Progenitor cell of endocrine pancreas (in vitro differentiated cells): ENCODE measurements at places on chromosomes 6 and 20. TPM values are rescaled to one million over a fixed set of nuclear protein-coding genes. Genes with fewer than 3 reads are reported as not detected.
A peak's percentile ranks its signal among the peaks of the same experiment; 100 is the strongest.

- DNase-seq = no peak
These were observed 560.0 kb downstream of the TBC1D32 start for GRCh38 chr6:120774275-120774674.

The EMILIN3 gene
- 0.96 and 1.3 TPM in 2 replicates for total RNA-seq

The GLYATL3 gene
- total RNA-seq = not detected in 2 replicates

- DNase-seq = no peak
These were observed 843 bp upstream of the HEY2 start for GRCh38 chr6:125748406-125749172.

The ULBP3 gene
- 16.2 TPM in 2 replicates for total RNA-seq

GRCh38 chr6:7920425-7920824 is 9.8 kb upstream of the TXNDC5 start:
- DNase-seq = no peak

- DNase-seq = no peak
These were observed 29.6 kb upstream of the CRIP3 start for GRCh38 chr6:43338243-43338642.

DNA sequence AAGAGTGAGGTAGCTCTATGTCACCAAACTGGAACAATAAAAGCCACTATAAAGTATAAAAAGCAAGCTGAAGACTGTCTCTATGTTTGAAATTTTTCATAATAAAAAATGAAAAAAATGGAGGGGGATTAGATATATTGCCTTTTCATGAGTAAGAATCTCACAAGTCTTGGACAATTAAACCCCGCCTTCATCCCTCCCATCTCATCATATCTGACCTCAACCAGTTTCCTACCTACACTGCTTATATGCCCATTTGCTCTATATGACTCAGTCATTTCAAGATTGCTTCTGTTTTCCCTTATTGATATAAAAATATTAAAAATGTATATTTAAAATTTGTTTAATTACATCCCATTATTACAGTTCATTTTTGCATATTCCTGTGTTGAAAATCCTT is 2.9 kb upstream of the TRIM39 start:
- DNase-seq = no peak

The DEFB126 gene
- not detected in 2 replicates for total RNA-seq

DNA sequence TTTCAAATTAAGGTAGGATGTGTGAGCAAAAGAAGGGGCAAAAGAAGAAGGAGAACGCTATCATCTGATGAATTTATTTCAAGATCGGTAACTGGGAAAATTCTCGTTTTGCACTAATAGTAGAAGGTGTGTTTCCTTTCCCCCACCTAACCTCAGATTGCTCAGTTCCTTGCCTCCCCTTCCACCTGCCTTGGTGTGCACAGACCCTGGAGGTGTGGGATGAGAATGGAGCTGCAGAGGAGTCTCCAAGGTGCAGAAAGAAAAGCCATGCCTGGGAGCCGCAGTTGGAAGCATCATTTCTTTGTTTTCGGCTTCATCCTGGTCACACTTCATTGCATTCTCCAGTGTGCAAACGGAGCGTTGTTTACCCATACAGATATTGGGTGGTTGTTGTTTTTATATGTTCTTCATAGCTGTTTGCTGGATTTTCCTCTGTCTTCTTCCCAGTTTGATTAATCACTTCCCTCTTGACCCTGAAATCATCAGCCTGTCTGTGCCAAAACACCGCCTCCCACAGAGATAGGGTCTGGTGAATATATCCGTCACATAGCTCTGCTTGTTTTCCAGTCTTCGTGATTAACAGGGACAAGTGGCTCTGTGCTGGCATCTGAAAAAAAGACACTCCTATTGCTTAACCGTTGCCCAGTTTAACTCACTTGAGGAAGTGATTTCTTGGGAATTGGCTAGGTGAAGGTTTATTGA is 40.2 kb upstream of the NEDD9 start:
- no peak for DNase-seq

- no peak for DNase-seq
These were observed 35.5 kb upstream of the MAFB start for GRCh38 chr20:40724566-40724965.

The MEI4 gene
- 1.9 and 2.6 TPM in 2 replicates for total RNA-seq

GRCh38 chr20:61024390-61024789 is 227.7 kb upstream of the CDH4 start:
- no peak for DNase-seq

DNA sequence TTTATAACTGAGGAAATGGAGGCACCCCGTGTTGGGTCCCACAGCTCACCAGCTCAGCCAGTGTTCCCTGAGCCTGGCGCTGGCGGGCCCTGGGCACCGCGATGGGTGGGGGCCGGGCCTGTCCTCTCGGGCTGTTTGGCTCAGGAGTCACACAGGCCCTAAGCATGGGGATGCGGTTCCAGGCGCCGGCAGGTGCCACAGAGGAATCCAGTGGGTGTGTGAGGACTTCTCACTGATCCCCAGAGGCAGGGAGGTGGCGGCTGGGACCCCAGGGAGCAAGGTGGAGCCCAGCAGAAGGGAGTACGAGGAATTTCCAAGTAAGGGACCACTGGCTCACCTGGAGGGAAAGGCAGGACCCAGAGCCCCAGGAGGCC is 57.5 kb downstream of the IRF4 start:
- no peak for DNase-seq

DNA sequence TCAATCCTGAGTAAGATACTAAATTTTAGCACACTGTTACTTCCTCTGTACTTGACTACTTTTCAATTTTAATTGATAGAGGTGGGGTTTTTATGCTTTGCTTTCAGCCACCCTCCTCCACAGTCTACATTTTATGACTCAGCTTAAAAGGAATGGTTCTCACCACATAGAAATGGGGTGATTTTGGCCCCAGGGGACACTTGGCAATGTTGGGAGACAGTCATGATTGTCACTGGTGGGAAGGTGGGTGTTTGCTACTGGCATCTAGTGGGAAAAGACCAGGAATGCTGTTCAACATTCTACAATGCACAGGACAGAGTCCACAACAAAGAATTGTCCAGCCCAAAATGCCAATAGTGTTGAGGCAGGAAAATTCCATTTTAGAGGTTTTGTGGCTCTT is 71.3 kb downstream of the PCSK2 start:
- no peak for DNase-seq

The CD93 gene
- total RNA-seq = 0.04 TPM in 1 of 2 replicates, not detected in the other

- DNase-seq = no peak
These were observed 345.2 kb upstream of the RSPO3 start for GRCh38 chr6:126773112-126773805.

The TREM2 gene
- total RNA-seq = not detected in 2 replicates

GRCh38 chr20:12927489-12927888 is 81.3 kb upstream of the SPTLC3 start:
- no peak for DNase-seq

DNA sequence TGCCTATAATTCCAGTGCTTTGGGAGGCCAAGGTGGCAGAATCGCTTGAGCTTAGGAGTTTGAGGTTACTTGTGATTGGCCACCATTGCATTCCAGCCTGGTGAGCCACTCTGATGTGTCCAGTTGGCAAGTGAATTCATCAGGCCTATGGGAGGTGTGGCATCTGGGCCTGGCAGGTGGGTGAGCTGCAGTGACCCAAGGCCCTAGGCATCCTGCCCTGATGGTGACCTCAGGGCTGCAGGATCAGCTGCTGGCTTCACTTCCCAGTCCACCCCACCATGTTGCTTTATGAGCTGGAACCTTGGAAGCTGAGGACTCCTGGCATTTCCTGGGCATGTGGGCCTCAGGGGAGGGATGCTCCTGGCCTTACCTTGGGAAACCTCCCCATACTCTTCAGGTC is 20.5 kb downstream of the RSPH9 start:
- DNase-seq = no peak

- DNase-seq = no peak
These were observed 24.4 kb upstream of the C6orf62 start for GRCh38 chr6:24743265-24743943.

DNA sequence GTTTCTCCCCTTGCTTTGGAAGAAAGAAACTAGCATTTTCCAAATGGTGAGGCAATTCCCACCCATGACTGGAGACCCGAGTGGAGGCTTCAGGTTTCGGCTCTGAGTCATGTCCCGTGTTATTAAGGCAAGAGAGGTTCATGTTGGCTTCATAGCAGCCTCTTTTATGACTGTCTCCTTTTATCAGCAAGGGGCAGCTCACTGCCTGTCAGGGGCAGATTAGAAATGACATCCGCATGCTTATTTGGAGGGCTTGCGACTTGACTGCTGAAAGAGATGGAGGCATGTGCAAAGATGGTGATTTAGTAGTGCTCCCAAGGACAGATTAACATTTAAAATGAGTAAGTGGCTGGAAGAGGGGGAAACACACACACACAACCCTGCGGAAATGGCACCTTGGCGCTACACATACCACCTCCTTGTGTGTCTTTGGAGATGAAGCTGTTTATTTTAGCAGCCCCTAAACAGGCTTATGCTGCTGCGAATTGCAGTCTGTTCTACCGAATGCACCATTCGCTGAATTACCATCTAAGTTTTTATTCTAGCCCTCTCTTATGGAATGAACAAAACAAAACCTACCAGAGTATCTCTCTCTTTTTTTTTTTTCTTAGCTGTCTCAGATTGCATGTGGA is 52.1 kb upstream of the VSTM2L start:
- no peak for DNase-seq

GRCh38 chr20:16368645-16369292 is 204.5 kb downstream of the KIF16B start:
- no peak for DNase-seq

DNA sequence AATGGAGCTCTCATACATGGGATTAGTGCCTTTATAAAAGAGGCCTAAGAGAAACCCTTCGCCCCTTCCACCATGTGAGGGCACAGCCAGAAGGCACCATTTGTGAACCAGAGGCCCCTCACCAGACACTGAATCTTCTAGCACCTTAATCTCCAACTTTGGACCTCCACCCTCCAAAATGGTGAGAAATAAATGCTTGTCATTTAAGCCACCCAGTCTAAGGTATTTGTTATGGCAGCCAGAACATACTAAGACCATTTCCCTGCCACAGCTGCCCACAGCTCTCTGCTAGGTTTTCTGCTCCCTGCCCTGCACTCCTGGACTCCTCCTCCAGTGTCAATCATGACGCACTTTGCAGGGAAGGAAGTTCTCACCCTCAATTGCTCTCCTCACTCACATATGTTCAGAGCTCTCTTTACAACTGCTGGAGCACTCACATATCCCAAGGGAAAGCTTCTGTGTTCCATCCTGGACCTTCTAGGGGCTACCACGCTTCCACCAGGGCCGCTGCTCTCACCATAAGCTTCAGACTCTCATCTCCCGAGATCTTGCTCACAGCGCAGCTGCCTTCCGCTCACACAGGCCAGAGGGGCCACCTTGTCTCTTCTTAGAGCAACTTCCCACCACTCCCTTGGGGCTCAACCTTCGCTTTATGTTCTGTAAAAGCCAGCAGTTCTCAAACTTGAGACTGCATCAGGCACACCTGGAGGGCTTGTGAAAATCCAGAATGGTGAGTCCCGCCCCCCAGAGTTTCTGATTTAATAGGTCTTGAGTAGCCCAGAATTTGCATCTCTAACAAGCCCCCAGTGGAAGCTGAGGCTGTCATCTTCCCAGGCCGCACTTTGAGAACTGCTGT is 1.6 kb upstream of the LY86 start:
- DNase-seq = no peak

- peak; percentile 41 for DNase-seq
These were observed 44.0 kb downstream of the EFCAB8 start for GRCh38 chr20:32902456-32903420.

DNA sequence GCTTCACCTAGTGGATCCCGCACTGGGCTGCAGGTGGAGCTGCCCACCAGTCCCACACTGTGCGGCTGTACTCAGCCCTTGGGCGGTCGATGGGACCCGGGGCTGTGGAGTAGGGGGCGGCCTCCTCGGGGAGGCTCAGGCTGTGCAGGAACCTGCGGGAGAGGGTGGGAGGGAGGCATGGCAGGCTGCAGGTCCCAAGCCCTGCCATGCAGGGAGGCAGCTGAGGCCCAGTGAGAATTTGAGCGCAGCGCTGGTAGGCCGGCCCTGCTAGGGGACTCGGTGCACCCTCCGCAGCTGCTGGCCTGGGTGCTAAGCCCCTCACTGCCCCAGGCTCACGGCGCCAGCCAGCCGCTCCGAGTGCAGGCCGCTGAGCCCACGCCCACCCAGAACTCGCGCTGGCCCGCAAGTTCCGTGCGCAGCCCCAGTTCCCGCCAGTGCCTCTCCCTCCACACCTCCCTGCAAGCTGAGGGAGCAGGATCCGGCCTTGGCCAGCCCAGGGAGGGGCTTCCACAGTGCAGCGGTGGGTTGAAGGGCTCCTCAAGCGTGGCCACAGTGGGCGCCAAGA is 1407.6 kb downstream of the EPHA7 start:
- DNase-seq = no peak

GRCh38 chr6:159110013-159110412 is 59.2 kb upstream of the FNDC1 start:
- DNase-seq = no peak

GRCh38 chr6:36955136-36955535 is 598 bp downstream of the PI16 start:
- no peak for DNase-seq

- DNase-seq = no peak
These were observed 1002.0 kb upstream of the ADGRB3 start for GRCh38 chr6:67633058-67633457.

DNA sequence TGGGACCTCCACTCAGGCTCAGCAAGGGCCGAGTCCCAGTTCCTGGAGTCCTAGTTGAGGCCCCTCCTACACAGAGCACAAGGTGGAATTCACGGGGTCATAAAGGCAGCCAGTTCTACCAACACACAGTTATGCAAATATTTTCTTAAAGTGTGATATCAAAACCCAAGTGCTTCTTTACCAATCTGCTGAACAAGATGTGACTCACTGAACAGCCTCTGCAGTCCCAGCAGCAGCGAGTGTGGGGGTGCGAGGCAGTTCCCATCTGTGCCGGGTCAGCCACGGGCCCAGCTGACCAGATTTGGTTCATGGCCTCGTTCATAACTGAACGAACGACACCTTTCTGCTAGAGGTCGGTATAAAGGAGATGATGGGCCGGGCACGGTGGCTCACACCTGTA is 4.5 kb upstream of the TCEA2 start:
- no peak for DNase-seq

The TRIM38 gene
- total RNA-seq = 5.7 and 5.9 TPM in 2 replicates

The SLC16A10 gene
- total RNA-seq = 7.0 and 8.1 TPM in 2 replicates

The VAPB gene
- 53.8 and 56.3 TPM in 2 replicates for total RNA-seq

The DPM1 gene
- total RNA-seq = 41.4 and 43.9 TPM in 2 replicates

GRCh38 chr6:27495386-27496135 is 22.7 kb upstream of the ZNF184 start:
- no peak for DNase-seq

GRCh38 chr6:154893917-154894316 is 101.2 kb upstream of the TIAM2 start:
- DNase-seq = no peak

GRCh38 chr6:47096211-47096895 is 54.2 kb upstream of the ADGRF1 start:
- DNase-seq = no peak

The TMEM217 gene
- total RNA-seq = 1.4 and 2.5 TPM in 2 replicates

- no peak for DNase-seq
These were observed 11.5 kb upstream of the POPDC3 start for GRCh38 chr6:105191351-105191750.
